NCI-H1436 (cell line): ENCODE measurements at places on chromosomes 16 and 17.

DNA sequence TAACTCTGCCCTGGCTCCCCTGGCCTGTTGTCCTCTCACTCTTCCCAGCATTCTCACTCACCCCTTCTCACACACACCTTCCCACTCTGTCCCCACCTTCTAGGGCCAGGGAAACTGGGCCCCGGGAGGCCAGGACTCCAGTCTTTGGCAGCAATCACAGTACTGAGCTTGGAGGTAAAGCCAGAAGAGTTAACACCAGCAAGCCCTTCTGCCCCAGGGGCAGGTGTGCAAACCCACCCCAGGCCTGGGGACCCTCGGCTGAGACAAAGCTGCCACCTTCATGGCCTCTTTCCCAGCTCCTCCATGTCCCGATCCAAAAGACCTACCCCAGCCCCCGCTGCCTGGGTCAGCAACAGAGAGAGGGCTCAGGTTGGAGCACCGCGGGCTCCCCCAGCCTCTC lies 36.9 kb upstream of the MLKL start:
- DNase-seq = no peak

DNA sequence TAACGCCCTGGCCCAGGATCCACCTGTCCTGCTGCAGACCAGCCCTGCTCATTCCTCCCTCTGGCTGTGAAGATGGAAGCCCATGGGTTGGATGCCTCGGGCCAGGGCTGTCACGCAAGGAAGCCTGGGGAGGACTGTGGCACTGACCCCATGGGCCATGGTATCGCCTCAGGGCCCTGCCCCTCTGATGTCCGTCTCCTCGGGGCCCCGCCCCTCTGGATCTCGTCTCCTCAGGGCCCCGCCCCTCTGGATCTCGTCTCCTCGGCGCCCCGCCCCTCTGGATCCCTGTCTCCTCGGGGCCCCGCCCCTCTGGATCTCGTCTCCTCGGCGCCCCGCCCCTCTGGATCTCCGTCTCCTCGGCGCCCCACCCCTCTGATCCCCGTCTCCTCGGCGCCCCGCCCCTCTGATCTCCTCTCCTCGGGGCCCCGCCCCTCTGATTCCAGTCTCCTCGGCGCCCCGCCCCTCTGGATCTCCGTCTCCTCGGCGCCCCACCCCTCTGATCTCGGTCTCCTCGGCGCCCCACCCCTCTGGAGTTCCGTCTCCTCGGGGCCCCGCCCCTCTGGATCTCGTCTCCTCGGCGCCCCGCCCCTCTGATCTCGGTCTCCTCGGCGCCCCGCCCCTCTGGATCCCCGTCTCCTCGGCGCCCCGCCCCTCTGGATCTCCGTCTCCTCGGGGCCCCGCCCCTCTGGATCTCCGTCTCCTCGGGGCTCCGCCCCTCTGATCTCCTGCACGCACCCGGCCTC lies 24.0 kb downstream of the METRNL start:
- peak; percentile 89 for DNase-seq

DNA sequence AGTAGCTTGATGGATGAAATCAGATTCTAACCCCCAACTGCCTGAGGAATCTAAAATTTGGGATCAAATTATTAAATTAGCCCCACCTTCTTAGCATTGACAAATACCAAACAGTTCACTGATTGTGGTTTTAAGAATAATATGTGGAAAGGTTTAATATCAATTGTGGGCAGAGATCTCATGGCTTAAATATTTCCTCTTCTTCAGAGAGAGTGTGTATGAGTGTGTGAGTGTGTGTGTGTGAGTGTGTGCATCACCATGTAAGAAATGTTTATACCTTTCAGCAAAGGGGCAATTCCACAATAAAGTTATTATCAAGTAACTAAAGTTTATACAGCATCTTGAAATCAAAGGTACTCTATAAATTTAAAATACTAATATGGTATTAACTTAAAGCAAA lies 3.2 kb downstream of the SMURF2 start:
- DNase-seq = no peak

- DNase-seq = no peak
These were observed 344.3 kb downstream of the WWOX start for GRCh38 chr16:78443542-78444364.

GRCh38 chr16:66278111-66278531 lies 88.4 kb upstream of the CDH5 start:
- no peak for DNase-seq

DNA sequence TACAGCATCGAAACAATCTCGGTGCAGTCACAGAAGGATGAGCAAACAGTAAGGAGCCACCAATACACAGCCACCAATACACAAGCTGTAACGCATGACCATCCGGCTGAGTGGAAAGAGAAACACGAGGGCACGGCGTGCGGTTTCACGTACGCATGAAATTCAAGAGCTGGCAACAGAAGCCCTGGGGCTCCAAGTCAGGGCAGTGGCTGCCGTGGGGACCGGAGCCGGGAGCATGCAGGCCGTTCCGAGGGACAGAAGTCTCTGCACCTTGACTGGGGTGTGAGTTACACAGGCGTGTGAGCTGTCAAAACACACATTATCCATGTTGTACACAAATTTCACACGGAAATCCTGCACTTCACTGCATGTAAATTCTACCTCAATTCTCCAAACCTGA lies 50.6 kb upstream of the METRNL start:
- no peak for DNase-seq

DNA sequence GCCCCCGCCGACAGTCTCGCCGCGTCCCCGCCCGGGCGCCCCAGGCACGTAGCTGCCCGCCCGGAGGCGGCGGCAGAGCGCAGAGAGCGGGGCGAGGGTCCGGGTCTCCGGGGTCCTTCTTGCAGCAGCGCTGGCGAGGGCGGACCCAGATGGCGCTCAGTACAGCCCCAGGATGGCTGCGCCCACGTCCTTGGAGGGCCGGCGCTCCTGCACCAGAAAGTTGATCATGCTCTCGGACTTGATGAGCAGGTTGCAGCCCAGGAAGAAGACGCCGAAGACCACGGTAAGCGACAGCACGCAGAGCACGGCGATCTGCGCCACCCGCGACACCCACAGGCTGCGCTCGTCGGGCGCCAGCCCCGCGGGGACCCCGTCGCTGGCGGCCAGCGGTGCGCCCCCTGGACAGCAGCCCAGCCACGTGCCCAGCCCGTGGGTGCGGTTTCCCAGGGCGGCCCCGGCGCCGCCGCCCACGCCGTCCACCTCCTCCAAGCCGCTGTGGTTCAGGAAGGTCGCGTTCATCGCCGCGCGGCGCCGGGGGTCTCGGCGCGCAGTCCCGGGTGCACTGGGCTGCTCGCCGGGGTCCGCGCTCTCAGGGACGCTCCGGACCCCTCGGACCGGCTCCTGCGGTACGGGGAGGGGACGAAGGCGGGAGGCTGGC lies 435 bp downstream of the RPRML start:
- no peak for DNase-seq

- DNase-seq = no peak
These were observed 38.2 kb upstream of the LITAF start for GRCh38 chr16:11624636-11625607.

- no peak for DNase-seq
These were observed 4.2 kb upstream of the MAP3K14 start for GRCh38 chr17:45320931-45321461.

DNA sequence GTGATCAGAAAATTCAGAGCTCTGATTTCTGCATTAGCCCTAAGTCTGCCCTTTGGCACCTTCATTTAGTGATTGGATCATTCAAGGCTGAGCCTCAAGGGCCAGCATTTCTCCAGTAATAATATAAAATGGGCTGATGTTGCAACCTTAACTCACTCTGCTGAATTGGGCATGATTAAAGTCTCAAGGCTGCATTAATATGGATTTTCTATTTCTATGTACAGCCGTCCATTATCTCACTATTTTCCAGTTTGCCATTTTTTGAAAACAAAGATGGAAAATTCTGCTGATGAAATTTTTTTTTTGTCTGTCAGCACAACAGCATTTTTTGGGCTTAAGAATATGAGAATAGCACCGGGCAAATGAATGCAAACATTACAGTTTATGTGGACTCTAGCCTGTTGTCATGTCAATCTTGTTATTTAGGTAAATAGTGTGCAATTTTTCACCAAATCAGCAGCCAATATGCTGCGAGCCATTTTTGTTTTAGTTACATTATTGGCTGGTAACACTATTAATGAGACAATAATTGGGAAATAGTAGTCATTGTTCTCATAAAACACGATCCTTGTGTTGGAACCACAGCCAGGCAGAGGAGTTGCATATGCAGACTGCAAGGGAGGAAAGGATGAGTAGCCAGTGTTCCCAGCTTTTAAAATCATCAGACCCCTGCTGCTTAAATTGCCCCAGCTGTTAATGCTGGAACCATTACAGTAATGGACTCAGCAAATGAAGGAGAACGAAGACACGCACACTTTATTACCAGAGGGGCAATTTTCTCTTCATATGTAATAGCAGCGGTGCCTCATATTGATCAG lies 10.5 kb downstream of the FTO start:
- peak; percentile 21 for DNase-seq

- no peak for DNase-seq
These were observed 40.1 kb downstream of the BPTF start for GRCh38 chr17:67865438-67865837.
